ENCODE measurements at places on chromosomes 4 and X.

DNA sequence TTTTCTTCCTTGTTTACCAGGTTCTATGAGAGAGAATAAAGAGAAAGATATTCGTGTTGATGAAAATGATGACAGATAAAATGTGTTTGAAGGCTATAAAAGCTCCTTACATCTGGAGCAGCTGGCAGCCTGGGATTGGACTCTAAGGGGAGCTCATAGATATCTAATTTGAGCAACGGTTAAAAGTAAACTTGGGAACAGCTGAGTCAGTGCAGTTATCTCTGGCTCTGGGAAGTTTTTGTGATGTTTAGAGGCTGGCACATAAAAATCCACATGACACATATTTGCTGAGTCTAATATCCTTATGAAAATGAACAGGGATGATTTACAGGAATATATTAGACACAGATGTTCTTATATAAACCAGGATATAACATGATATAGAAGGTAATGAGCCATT, 331.8 kb upstream of the TENM3 start:
- no peak for DNase-seq

- DNase-seq = no peak
Measured at GRCh38 chrX:140190441-140191108, 225.3 kb upstream of the CXorf66 start.

GRCh38 chrX:10574663-10575062, 45.7 kb downstream of the MID1 start:
- DNase-seq = no peak

GRCh38 chrX:20499763-20500162, 233.1 kb upstream of the RPS6KA3 start:
- no peak for DNase-seq

DNA sequence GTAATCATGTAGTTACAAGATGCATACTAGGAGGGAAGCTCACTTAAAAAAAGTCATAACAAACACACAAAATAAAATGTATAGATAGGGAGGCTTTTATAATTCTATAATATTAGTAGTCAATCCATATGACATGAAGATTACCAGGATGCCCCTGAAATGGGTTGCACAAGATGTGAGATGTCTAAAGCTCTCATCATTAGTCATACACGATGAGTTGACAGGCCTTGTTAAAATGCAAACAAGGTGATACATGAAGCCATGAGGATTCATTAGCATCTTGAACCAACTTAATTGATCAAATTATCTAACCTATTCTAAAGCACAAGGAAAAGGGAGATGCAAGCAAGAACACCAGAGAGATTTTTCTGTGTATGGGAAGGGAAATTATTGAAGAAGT, 470.2 kb downstream of the IQCM start:
- no peak for DNase-seq

DNA sequence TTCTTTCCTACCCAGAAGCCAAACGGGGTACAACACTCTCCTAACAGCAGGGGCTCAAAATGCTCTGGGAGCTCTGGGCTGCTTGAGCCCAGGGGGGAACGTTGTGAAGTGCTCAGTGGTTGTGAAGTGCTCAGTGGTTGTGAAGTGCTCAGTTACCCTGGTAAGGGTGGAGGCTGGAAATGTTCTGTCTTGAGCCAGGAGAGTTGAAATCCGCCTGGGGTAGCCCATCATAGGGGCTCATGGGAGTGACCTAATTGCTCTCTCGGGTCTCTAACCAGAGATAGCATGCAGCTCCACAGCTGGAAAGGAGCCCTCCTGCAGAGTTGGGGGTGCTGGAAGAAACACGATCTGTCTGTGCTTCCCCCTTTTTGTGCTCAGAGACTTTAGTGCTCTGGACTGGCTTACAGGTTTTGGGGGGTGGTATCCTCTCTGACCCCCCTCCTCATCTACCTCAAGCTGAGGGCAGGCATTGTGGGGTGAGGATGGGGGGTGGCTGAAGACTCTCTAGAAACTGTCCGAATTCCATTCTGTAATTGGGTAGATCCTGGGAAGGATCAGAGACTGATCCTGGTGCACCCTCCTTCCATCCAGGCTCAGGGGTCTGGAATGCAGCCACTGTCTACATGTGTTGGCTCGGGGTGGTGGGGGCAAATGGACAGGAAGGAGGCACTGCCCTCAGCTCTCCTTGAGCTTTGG, 2.7 kb downstream of the EFNB1 start:
- no peak for DNase-seq

- DNase-seq = no peak
Measured at GRCh38 chr4:61896634-61897033, 696.5 kb downstream of the ADGRL3 start.

DNA sequence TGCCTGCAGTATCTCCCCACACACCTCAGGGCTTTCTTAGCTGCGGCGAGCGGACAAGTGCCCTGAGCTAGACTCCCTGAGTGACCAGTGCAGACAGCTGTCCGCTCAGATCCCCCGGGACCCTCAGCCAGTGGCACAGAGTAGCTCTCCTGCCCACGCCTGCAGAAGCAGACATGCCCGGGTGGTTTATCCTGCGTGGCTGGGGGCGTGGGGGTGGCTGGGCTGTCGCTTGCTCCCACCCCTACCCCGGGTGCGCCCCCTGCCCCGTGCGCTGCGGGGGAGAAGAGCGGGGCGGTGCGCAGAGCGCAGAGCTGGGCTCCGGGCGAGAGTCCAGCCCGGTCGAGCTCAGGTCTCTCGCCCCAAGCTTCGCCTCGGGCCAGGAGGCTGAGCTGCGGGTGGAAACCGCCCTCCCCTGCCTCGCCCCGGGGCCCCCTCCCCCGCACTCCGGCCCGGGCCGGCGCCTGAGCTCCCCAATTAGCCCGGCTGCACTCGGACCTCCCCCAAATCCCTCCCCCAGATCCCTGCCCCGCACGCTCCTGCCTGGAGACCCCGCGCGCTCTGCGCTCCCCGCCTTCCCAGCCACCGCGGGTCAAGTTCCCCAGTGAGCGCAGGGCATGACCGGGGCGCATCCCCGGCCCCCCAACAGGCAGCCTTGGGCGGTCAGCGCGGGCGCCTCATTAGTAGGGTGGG, 11.7 kb upstream of the SHOX start:
- no peak for DNase-seq

GRCh38 chr4:139684351-139684750, 18.7 kb downstream of the MGST2 start:
- DNase-seq = no peak

DNA sequence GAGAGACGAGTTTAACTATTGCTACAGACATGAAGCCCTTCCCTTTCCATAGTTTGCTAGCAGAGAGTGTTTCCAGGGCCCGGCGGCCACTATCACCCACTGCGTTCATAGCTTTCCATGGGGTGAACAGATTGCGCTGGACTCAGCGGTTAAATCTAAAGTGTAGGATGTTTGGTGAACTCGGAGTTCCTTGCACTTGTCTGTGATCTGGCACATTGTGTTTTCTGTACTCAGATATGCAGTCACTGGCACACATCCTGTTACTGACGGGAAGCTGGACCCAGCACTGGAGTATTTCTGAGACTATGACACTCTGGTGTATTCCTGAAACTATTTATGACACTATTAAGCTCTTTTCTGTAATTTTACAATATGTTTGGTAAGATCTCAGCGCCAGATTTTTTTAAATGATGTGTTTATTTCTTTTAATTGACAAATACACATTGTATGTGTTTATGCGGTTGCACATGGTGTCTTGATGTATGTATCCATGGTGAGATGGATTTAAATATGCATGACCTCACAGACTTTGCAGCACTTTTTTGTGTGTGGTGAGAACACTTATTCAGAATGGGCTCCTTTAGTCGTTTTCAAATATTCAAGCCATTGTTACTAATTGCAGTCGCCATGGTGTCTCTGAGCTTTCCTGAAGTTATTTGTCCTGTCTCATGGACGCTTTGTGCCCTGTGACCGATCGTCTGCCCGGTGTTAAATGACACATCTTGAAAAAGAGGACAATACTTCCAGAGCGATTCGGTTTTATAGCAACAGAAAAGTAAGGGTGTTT, 14.1 kb downstream of the CD99 start:
- DNase-seq = no peak

DNA sequence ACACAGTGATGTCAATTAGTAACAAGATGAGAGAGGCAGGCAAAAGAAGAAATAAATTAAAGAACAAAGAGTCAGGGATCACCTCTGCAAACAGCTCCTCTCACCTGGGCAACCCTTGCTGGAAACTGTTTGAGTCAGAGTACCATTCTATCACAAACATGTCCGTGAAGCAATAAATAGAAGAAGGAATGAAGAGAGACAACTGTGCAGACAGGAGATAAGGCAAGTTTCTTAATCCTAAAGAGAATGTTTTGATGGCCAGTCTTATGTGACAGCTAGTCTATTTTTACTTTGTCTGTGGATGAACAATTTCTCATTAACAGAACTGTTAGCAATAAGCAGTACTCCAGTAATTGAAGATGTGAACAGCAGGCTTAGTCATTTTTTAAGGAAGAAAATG, 422.4 kb downstream of the DMD start:
- DNase-seq = no peak

- DNase-seq = no peak
Measured at GRCh38 chrX:72314881-72315280, 9.2 kb upstream of the CITED1 start.

DNA sequence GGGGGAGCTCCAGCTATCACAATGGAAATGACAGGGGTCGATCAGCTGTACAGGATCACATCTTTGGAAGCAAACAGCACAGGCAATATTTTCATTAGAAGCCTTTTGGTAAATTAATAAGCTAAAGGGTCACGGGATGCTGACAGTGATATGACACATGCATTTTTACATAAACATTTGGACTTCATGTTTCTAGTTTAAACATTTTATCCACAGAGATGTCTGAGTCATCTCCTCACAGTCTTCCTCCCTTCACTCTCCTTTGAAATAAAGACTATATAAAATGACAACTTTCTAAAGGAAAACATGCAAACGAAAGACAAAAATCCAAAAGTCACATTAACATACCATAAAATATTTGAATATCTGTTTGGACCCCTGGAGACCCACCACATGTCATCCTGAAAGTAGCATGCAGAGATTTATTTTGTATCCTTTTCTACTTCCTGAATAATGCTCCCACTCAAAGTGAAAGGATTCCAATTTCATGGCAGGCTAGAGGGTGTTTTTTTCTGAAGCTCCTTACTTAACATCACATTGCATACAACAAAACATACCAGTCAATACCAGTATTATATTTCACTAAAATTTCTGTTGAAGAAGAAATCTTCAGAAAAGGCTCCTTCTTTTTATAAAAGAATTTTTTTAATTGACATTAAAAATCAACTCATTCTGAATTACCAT, 200.1 kb upstream of the PPARGC1A start:
- no peak for DNase-seq
